ENCODE measurements at places on chromosomes 1 and 21.
A peak's percentile ranks its signal among the peaks of the same experiment; 100 is the strongest.

- DNase-seq = no peak
These were observed 124.2 kb downstream of the MRPS6 start for GRCh38 chr21:34197561-34197960.

DNA sequence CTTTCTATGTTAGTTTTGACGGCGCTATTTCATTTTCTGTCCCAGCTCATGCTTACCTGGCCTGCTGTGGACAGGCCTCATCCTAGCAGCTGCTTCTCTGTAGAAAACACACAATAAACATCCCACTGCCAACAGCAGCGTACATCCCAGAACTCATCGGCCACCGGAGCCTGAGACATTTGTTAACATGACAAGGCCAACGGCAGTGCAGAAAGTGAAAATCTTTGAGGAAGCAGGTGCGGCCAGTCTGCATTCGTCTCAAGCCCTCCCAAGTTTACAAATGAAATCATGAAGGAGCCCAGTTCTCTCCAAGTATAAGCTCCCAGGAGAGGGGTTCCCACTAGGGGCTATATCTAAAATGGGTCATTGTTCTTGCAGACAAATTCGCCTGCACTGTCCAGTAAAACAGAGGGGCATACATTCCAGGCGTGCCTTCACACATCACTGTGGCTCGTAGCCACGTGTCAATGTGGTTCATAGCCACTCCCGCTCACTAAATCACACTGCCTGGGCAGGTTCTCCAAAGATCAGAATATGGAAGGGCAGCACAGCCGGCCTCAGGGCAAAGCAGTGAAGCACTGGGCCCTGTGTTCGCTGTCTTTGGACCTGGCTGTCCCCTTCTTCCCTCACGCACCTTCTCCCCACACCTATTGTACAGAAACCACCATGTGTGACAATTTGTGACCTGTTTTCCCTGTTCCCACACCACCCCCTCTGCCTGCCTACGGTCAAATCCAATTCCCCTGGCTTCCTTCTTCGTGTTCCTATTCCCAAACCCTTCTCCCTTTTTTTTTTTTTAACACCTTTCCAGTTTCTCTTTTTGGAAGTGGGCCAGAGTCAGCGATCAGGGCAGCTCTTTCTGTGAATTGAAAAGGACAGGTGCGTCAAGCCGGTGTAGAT, 27.0 kb upstream of the ABCG1 start:
- no peak for DNase-seq

- peak; percentile 94 for DNase-seq
These were observed 72.5 kb upstream of the TNFSF18 start for GRCh38 chr1:173122958-173123852.

DNA sequence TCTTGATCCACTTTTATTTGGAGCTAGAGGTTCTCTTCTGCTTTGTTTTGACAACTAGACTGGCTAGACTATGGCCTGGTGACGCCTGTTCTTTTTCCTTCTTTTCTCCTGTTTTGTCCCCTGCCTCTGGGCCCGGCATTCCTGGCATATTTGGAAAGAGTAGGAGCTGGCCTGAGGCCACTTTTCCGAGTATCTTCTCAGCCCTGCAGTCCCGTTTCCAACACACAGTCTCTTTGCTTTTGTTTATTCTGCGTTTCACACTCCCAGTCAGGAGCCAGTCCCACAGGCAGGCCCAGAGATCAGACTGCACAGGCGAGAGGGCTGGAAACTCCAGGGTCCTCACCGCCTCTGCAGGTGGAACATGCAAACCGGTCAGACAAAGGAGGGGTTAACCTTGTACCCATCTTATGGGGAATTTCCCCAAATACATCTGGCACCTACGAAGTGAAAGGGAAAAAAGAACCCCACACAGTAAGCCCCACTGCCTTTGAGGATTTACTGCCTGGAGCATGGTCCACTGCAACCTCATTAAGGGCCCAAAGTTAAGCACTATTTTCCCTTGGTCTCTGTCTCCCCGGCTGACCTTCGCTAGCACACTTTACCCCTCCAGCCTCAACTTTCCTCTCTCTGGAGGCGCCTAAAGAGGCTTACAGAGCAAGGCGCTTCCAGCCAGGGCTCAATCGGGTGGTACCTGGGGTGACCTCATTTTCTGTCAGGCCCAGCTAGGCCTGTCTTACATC, 141.1 kb downstream of the TOMM20 start:
- DNase-seq = peak; percentile 95

DNA sequence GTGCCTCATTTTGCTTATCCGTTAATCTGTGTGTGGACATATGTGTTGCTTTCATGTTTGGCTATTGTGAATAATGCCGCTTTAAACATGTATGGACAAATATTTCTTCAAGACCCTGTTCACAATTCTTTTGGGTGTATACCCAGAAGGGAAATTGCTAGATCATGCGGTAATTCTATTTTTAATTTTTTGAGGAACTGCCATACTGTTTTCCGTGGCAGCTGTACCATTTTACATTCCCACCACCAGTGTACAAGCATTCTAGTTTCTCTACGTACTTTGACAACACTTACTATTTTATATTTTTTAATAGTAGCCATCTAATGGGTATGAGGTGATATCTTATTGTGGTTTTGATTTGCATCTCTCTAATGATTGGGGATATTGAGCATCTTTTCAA, 7.1 kb upstream of the NID1 start:
- DNase-seq = no peak

- no peak for DNase-seq
These were observed 595 bp upstream of the ZNHIT6 start for GRCh38 chr1:85708829-85709227.
